Activated CD8-positive, alpha-beta memory T cell treated with anti-CD3 and anti-CD28 coated beads, Interleukin-2, amount 50 U/mL, for 48 hours (primary cell): ENCODE measurements at places on chromosomes 2 and 18.

- no peak for DNase-seq
These were observed 31.1 kb downstream of the TMEM178A start for GRCh38 chr2:39696838-39697237.

DNA sequence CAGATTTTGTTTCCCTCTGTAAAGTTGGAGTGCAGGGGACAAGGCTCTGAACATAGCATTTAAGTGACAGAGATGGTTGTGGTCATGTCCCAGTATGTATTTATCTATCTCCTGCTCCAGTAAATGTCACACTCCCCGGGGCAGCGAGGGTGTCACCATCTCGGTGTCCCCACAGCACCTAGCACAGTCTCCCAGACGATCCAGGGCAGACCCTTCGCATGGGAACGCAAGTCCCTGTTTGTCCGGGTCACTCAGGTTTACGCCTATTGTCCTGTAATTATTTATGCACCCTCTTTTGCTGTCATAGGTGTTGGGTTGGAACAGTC, 12.6 kb upstream of the NTSR2 start:
- DNase-seq = no peak

DNA sequence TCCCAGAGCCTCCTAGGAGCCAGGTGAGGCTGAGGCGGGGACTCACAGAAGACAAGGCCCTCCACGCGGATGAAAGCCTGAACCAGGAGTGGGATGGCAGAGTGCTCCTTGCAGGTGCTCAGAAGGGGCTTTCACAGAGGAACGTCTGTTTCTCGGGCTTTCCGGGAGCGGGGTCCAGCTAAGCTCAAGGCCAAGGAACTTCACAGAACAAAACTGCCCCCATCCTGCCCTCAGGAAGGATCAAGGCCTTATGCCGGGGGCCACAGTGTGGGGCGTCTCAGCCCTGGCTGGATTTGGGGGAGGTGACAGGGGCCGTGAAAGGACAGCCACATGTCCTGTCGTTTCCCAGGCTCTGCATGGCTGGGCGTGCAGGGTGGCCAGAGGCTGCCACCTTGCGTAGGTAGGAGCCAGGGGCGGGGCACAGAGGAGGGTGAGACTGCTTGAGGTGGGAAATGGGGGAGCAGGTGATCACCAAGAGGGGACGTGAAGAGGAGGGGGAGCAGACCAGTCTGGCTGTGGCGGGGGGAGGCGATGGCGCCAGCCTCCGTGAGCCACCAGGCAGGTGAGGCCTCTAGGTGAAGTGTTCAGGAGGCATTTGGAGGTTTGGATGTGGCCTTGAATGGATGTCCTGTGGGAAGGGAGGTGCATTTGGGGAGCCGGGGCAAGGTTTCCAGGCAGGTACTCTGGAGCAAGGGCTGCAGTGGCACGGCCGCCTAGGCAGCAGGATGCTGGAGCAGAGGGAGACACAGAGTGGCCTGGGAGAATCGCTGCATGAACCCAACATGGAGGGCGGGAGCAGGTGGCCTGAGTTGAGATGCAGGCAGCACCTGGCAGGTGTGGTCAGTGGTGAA, 79.1 kb downstream of the TWIST2 start:
- no peak for DNase-seq

GRCh38 chr2:11057031-11057430, 98.2 kb upstream of the SLC66A3 start:
- DNase-seq = no peak

- DNase-seq = no peak
These were observed 510 bp downstream of the IL1RN start for GRCh38 chr2:113127646-113128570.

GRCh38 chr18:24112874-24113615, 25.8 kb upstream of the CABYR start:
- no peak for DNase-seq

GRCh38 chr2:7911196-7911595, 770.7 kb upstream of the ID2 start:
- DNase-seq = no peak

DNA sequence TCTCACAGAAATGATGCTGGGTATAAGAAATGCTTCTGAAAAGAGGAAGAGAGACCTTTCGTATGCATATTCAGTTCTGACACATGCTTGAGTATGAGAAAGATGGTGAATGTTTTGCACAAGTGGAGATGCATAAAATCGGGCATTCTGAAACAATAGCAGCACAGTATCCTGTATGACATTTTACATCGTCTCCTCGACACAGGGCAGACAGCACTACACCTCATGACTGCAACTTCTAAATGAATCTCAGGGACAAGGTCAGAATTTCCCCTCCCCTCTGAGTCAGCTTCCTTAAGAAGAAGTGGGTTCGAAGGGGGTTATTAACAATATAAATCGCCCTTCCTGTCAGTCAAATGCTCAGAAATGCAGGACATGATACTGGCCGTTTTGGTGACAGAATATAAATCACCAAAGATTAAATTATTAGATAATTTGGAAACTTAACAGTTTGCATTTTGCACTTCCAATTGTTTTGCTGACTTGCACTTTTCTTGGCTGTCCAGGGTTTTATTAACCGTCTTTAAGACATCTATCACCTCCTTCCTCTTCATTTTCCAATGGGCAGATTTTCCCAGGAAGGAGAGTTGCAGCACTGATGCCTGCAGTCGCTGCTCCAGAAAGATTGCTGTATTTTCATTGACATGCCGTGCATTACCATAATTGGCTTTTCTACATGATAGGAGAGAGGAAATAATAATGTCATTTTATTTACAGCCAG, 57.2 kb downstream of the TSHZ1 start:
- DNase-seq = no peak

DNA sequence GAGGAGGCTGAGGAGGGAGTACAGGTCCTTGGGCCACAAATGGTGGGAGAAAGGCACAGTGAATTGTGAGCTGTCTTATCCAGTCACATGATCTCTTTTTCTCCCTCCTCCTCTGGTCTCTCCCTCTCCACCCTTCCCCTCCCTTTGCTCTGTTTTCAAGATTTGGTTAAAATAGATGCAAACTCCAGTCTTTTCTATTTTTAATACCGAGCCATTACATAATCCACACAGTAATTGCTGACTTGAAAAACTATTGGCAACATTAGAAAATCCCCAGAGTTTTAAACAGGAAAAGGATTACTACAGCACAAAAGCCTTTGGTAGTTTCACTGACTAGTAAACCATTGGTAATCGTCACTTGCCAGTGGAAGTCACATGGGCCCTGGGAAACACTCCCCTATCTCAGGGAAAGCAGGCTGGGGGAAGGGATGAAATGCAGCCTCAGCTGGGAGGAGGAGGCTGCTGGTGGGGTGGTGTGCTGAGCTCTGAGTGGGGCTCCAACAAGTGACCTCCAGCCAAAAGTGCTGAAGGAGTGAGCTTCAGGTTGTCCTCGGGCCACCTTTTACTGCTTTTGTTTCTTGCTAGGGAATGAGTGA, 57.4 kb upstream of the PCBP1 start:
- DNase-seq = no peak

DNA sequence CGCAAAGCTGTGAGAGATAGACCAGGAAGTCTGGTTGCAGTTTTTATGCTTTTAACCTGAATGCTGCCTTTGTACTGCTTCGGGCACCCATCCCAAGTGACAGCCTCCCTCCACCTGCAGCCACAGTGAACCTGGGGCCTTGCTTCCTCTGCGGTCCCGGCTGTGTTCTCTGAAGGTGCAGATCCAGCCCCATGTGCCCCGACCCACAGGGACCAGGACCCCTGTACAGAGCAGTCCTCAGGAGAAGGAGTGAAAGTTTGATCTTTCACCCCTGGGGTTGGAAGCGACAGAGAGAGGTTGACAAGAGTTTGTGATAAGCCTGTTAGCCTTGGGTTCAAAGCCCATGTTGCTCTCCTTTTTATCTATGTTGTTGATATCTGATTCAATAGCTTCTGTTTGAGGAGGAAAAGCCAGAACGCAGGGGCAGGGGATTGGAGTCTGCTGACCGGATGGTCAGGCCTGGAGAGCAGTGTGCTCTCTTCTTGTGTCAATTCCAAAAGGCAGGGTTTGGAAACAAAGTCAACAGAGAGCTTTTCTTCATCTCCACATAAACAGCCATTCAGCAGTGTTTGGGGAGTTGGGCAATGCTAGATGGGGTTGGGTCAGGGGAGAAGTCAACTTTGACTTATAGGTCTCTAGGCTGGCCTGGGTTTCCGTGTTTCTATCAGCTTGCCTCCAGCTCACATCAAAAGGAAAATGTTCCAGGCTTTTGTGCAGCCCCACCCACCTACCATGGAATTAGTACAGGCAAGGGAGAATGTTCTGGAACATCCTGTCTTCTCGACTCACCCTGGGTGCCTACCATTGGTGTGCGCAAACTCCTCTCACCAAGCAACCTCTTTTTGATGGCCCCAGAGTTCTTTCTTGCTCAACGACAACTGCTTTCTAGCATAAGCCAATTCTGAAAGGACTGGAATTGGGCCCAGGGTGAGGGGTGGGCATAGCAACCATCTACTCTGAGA, 214.9 kb downstream of the ALPK2 start:
- no peak for DNase-seq

GRCh38 chr2:29295845-29296244, 180.6 kb downstream of the CLIP4 start:
- DNase-seq = no peak

GRCh38 chr2:37326285-37326684, 1.7 kb upstream of the PRKD3 start:
- DNase-seq = no peak

DNA sequence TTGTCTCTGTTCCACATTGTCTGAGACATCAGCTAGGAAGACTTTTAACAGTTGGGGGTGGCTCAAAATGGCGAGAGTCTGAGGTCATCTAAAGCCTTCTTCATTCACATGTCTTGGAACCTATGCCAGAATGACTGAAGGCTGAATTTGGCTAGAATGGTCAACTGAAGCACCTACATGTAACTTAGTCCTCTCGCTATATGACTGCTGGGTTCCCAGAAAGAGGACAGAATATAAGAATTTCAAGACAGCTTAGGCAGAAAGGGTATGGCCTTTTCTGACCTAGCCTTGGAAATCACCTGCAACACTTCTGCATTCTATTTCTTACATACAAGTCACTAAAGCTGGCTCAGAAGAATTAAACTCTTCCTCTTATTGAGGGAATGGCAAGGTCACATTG, 75.6 kb upstream of the OTX1 start:
- no peak for DNase-seq

DNA sequence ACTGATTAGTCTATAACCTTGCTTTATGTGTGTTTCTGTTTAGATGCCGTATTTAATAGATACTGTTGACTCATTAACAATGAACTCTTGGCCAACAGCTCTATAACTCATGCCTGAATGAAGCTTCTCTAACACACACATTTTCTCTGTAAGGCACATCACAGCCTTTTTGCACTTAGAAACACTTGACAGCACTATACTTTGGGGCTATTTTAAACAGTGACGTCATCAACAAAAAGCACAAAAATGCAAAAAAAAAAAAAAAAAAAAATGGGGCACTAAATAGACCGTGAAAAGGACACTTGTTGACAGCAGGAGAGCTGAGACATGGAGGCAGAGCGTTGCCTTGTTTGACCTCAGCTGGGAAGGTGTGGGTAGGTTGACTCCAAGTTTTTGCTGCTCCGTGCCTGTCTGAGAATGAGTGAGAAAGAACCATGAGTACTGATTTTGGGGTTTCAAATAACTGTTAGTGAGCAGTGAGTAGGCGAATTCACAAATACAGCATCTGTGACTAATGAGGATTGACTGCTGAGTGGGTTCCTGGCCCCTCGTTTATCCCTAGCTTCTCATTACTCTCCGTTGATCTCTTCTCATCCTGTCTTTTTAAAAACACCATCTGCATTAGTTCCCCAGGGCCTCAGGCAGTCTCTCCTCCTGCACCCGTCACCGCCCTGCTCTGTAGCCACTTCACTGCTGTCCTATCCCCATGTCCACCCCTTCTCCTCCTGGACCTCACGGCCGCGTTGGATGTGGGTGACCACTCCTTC, 24.4 kb downstream of the SPP2 start:
- no peak for DNase-seq

- no peak for DNase-seq
These were observed 251.2 kb downstream of the ACKR3 start for GRCh38 chr2:236820763-236821344.

- no peak for DNase-seq
These were observed 4.6 kb downstream of the TTR start for GRCh38 chr18:31596081-31596872.

DNA sequence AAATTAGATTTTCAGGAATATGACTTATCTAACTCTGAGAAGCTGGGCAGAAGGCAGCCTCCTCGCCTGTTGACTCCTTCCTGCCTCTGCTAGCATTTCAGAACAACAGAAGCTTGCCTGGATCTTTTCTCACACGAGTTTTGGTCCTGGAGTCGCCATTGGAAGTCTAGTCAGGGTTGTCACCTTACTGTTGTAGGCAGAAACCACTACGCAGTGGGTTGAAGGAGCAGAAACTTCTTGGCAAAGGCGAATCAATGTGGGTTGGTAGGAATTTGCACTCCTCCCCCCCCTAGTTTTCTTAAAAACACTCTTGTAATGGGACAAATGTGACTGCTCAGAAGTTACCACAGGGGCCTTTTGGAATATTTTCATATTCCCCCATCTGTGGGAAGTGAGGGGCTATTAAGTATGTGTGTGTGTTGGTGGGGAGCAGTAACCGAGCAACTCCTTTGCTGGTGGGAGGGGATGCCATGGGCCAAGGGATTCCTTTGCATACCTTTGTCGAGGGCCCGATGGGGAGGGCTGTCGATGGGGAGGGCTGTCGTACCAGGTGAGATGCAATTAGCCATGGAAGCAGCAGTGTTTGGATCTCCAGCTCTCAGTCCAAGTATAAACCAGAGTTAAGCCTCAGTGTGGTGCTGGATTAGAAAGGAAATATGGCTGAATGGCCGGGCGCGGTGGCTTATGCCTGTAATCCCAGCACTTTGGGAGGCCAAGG, 117.4 kb downstream of the FMNL2 start:
- DNase-seq = no peak

GRCh38 chr18:448116-448790, 52.2 kb downstream of the COLEC12 start:
- no peak for DNase-seq

DNA sequence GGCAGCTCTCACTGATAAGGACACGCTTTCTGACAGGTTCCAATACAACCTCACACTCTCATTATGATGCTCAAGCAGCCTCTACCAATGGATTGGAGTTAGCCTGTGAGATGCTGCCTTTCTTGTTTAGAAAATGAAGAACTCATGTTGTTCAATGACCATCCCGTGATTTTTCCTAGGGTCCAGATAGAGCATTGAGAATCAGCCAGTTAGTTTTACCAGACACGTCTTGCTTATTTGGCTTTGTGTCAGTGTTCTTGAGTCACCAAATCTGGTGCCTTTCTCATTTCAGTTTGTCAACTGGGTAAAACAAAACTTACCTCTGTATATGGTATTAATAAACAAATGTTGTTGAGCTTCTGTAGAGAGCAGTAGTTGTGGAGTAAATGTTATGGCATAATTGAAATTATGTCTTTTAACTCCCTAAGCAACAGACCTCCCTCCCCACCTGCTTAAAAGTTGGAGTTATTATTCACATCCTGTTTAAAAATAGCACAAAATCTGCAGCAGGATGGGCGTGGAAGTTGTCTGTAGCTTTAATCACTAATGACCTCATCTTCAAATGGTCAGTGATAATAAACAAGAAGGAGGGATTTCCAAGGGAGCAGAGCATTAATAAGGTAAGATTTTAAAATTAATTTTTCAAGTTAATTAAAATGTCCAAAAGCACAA, 167.3 kb downstream of the HRH4 start:
- no peak for DNase-seq
